ENCODE measurements at places on chromosomes 12 and 14.

- DNase-seq: no peak
These were observed 7.0 kb upstream of the PFDN5 start for GRCh38 chr12:53288322-53288721.

- DNase-seq: no peak
These were observed 104.5 kb upstream of the MED13L start for GRCh38 chr12:116381744-116382685.

DNA sequence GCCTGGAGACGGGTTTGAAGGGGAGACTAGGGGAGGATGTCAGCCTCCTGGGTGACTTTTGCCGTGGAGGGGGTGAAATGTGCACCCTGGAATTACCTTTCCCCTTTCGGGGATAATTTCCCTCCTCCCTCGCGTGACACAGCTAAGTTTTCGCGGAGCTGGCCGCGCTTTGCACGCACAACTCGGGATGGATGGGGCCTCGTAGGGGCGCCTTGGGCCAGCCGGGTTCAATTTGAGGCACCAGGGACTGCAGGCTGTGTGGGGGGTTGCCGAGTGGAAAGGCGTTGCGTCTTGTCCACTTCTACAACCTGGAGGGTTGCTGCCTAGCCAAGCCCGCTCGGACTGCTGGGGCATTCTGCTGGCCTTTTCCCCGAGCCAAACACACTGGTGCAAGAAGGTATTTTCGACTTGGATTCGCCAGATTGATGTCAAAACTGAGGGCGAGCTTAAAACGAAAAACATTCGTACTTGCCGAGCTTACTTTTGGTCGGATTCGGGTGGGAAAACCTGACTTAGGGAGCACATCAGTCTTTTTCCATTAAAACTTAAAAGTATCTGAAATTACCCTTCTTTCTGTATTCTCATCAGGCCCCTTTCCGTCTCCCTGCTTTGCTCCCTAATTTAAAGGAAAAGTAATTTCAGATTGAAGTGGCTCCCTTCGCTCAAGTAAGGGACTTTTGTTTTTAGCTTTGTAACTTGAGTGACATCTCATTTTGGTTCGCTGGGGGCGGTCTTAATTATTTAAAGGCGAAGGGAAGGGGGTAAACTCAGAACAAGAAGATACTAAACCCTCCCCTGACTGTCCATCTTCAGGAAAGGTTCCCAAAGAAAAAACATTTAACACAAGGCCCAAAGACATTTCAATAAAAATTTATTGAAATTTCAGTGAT is 14.3 kb downstream of the TBX3 start:
- DNase-seq: no peak

GRCh38 chr12:24414480-24414879 is 465.0 kb upstream of the SOX5 start:
- no peak for DNase-seq

GRCh38 chr14:85445151-85445795 is 84.7 kb upstream of the FLRT2 start:
- DNase-seq: no peak

DNA sequence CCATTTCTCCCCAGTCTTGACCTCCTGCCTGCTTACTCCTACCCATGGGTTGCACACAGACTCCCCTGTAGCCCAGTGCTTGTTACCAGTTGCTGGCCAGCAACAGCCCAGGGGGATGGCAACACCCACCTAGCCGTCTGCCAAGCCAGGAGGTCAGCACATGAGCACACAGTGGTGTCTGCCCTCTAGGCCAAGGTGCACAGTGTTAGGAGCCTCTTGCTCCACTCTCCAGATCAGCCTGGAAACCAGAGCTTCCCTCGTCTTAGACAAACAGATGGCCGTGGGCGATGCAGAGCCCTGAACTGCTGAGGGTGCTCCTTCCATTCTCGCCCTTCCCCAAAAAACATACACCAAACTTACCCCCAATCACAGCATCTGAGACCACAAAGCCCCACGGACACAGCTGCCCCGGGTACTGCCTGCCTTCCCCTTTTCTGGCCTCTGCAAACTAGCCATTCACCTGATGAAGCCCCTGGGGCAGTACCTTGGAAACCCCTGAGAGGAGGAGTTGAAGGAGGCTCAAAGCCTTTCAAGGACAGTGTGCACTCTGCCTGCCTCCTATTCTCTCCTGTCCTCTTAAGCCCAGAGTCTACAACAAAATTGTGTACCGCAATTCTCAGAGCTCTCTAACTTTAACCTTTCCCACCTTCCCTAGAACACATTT is 1.0 kb upstream of the GPD1 start:
- DNase-seq: no peak

DNA sequence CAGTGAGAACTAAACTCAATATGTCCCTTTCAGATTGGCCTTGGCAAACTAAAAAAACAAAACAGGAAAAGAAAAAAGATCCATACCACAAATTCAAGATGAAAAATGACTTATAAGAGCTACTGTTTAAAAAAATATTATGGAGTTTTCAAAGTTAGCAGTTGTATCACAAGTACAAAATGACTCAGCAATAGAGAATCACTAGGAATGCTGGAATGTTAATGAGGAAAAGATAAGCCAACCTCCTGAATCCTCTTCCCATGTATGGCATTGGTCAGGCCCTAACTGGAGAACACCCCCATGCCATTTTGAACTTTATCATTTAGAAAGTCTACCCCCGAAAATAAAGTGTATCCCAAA is 62.2 kb downstream of the PPP1R36 start:
- DNase-seq: no peak

DNA sequence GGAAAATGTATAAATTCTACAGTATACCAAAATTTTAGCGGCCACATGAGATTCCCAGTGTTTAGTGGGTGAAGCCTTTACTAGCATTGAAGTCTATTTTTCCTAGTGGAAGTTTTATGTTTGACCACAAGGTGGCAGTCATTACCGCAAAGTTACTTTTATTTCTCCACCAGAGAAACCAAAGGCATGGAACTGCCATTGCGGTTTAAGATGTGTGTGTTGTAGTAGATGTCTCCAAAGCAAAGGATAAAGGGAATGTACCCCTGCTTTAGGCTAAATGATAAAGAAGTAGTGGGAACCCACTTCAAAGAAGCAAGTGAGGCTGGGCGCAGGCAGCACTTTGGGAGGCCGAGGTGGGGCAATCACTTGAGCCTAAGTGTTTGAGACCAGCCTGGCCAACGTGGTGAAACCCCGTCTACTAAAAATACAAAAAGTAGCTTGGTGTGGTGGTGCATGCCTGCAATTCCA is 140.5 kb downstream of the PRKCH start:
- no peak for DNase-seq

GRCh38 chr12:4807813-4808212 is 87.6 kb downstream of the GALNT8 start:
- DNase-seq: no peak

- no peak for DNase-seq
These were observed 454.2 kb downstream of the AEBP2 start for GRCh38 chr12:19893514-19893913.

- DNase-seq: no peak
These were observed 26.3 kb downstream of the PAPLN start for GRCh38 chr14:73263606-73264005.

DNA sequence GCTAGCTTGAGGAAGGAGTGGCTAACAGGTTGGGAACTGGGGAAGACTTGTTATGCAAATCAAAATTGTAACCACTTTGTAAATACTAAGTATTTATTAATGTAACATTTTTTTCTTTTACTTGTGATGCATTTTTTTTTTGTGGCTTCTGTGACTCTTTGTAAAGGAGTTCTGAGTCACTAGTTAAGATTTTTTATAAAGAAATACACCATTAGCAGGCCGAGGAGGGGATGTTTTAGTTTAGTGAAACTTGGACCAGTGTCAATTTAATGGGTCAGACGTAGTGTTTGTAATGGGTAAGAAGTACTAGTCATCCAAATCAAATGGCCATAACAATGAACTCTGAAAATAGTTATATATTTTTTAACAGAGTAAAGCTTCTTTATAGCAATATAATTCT is 43.1 kb downstream of the AKAP6 start:
- no peak for DNase-seq

- DNase-seq: no peak
These were observed 363.6 kb upstream of the SFSWAP start for GRCh38 chr12:131347345-131347714.

DNA sequence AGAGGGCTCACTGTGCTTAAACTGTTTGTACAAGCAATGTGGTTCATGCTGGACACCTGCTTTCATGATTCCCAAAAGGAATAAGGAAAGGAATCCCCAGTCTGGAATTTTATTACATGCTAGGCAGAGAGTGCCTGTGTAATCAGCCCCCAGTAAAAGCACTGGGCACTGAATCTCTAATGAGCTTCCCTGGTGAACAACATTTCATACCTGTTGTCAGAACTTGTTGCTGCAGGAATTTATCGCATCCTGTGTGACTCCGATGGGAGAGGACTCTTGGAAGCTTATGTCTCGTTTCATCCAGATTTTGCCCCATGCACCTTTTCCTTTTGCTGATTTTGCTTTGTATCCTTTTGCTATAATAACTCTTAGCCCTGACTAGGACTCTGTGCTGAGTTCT is 190.2 kb upstream of the HMGA2 start:
- no peak for DNase-seq

- no peak for DNase-seq
These were observed 22.3 kb downstream of the RPGRIP1 start for GRCh38 chr14:21302013-21302835.

- no peak for DNase-seq
These were observed 76.3 kb downstream of the ESR2 start for GRCh38 chr14:64217834-64218233.

DNA sequence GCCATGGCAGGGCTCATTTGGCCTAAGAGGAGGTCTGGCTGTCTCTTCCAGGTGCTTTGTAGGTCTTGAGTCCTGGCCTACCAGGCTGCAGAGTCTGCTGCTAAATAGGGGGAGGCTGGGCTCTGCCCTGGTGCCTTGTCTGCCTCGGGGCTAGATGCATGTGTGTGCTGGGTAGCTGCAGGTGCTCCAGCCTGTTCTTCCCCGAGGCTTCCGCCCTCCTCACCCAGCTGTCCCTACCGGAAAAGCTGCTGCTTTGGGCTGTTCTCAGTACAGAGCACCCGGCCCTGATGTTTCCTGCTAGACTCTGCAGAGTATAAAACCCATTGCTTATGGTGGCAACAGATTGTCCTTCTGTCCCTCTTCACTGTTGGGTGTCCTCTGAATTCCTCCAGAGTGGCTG is 37.7 kb downstream of the RAB35 start:
- no peak for DNase-seq

DNA sequence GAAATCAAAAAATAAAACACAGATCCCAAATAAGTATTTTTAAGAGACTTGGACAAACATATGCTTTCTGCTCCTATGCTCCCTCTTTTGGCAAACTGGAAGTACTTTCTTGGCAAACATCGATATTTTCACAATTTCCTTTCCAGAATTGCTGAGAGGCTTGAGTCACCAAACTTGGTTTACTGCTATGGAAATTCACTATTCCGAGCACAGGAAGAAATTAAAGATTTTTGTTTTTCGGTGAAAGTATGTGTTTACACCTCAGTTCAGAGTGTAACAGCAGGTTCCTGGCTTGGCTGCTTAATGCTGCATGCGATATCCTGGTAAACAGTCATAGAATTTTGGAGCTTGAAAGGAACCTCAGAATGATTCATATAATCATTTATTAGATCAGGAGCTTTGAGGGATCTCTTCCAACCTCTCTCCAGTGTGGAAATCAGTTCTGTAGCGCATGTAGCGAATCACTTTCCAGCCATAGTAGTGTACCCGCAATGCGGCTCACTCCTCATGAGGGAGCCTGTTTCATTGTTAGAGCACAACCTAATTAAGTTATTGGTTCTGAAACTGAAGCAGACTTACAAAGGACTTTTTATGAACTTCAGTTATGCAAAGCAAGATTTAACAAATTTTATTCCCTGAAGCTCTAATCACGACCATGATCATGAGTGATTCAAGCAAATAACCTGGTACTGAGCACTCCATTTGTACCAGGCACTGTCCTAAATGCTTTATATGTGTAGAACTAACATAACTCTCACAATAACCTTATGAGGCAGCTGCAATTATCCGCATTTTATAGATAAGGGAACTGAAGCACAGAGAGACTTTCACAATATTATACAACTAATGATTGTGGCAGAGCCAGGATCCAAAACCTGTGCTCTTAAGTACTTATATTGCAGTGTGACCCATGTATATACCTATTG is 56.4 kb upstream of the ATP2A2 start:
- DNase-seq: no peak

GRCh38 chr12:65084579-65084978 is 36.5 kb downstream of the WIF1 start:
- DNase-seq: no peak

- DNase-seq: no peak
These were observed 26.4 kb downstream of the GLIPR1L1 start for GRCh38 chr12:75360920-75361319.

GRCh38 chr14:31286456-31287293 is 79.1 kb upstream of the HECTD1 start:
- peak; percentile 4 for DNase-seq

- no peak for DNase-seq
These were observed 147.5 kb downstream of the SLC2A13 start for GRCh38 chr12:39958377-39958776.

GRCh38 chr12:106022568-106023012 is 116.2 kb downstream of the NUAK1 start:
- no peak for DNase-seq

DNA sequence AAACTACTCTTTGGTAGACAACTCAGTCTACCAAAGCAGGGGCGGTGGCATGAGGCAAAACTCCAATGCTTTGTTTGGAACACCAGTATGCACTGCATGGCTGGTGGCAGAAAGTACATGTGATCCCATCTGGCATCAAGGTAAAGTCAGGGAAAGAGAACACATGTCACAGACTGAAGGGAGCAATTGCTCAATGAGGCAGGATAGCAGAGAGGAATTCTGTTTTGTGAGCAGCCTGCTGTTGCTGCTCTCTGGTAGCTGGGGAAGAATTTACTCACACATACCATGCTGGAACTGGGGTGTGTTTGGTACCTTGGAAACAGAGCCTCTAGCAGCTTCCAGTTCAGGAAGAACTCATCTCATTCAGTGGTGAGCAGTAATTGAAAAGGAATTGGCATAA is 84.8 kb downstream of the HELB start:
- no peak for DNase-seq

- no peak for DNase-seq
These were observed 41.2 kb upstream of the PTCSC3 start for GRCh38 chr14:36217732-36218131.

DNA sequence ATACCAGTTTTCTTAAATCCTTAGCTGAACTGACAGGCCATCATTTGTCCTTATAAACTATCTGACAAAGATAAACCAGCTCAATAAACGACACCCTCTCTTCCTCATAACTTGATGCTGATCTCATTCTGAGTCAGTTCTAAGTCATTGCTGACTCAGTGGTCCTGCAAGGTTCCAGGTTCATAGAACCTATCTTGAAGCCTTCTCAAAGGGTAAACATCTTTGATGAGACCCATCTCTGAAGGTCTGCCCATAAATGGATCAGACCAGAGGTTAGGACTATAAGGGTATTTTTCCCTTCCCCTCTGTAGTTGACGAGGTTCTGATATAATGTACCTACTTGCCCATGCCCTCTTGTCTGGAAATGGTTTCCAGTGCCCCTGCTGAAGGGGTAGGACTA is 11.9 kb downstream of the NAA25 start:
- DNase-seq: no peak

DNA sequence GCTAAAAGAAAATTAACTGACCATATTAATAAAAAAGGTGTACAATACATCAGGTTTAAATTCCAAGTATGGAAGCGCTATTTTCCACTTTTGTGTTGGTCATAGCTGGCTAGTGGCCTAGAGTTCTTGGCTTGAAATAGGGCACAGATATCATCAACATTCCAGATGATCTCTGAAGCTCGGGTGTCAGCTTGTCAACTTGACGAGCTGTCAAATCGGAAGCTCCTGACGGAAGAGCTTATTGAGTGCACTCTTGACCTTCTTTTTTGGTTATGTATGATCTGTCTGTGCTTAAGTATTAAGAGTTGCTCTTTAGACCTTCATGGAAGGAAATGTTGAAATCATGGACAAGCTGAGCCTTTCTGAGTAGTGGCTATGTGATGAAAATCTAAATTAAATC is 177.9 kb downstream of the APAF1 start:
- no peak for DNase-seq

Measured in CD4-positive, alpha-beta T cell (primary cell).